ENCODE measurements at places on chromosomes 1 and 21.

DNA sequence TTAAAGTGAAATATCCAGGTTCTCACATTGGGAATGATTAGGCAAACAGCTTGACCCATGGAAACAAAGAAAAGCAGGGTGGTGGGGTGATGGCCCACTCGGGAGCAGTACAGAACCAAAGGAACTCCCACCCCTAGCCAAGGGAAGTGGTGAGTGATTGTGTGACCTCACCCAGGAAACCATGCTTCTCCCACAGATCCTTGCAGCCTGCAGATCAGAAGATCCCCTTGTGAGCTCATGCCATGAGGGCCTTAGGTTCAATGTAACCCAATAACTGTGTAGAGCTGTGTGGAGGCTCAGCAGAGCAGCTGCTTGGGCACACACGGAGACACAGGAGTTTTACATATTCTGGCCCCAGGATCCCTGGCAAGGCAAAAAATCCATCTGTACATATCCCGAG lies 311.8 kb upstream of the DPYD start:
- DNase-seq = peak; percentile 5

- no peak for DNase-seq
Observed at GRCh38 chr1:156490401-156491032, 10.1 kb downstream of the MEF2D start.

GRCh38 chr1:54249819-54250435 lies 50.0 kb downstream of the MRPL37 start:
- no peak for DNase-seq

- no peak for DNase-seq
Observed at GRCh38 chr1:61448914-61449313, 276.0 kb downstream of the TM2D1 start.
